ENCODE measurements at places on chromosomes 13 and 19. TPM values are rescaled to one million over a fixed set of nuclear protein-coding genes. Genes with fewer than 3 reads are reported as not detected.

The ZNF681 gene
- 8.1 TPM for total RNA-seq

The CNN2 gene
- 117 TPM for total RNA-seq

The PABPC3 gene
- 0.22 TPM for total RNA-seq

The ERICH6B gene
- not detected for total RNA-seq

The GARIN5B gene
- total RNA-seq: 0.17 TPM

The LRP3 gene
- total RNA-seq: 46.9 TPM

Data from glutamatergic neuron (in vitro differentiated cells).